ENCODE measurements at places on chromosomes 2 and 18.

DNA sequence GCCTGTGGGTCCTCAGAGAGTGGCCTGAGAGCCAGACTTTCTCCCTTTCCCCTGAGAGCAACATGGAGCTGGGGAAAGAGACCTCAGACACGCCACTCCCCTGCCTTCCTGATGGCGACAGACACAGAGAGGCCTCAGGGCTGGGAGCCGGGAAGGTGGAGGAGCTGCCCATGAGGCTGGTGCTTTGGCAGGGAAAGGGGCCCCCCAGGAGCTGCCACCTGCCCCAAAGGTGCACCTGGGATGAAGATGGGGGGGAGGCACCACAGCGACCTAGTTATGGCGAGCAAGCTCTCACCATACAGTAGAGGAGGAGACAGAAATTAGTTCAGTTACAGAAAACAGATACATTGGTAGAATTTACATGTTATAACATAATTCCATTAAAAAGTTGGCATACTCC lies 80.7 kb upstream of the PXDN start:
- no peak for DNase-seq

- no peak for DNase-seq
Observed at GRCh38 chr18:24071029-24071428, 56.5 kb downstream of the TTC39C start.

- no peak for DNase-seq
Observed at GRCh38 chr2:84652431-84652830, 136.1 kb downstream of the DNAH6 start.

GRCh38 chr2:109168716-109169115 lies 39.7 kb downstream of the SH3RF3 start:
- DNase-seq: no peak

GRCh38 chr18:74856928-74857327 lies 259.3 kb downstream of the ZNF407 start:
- DNase-seq: peak; percentile 64

GRCh38 chr2:30233271-30234009 lies 2.1 kb downstream of the LBH start:
- DNase-seq: no peak

DNA sequence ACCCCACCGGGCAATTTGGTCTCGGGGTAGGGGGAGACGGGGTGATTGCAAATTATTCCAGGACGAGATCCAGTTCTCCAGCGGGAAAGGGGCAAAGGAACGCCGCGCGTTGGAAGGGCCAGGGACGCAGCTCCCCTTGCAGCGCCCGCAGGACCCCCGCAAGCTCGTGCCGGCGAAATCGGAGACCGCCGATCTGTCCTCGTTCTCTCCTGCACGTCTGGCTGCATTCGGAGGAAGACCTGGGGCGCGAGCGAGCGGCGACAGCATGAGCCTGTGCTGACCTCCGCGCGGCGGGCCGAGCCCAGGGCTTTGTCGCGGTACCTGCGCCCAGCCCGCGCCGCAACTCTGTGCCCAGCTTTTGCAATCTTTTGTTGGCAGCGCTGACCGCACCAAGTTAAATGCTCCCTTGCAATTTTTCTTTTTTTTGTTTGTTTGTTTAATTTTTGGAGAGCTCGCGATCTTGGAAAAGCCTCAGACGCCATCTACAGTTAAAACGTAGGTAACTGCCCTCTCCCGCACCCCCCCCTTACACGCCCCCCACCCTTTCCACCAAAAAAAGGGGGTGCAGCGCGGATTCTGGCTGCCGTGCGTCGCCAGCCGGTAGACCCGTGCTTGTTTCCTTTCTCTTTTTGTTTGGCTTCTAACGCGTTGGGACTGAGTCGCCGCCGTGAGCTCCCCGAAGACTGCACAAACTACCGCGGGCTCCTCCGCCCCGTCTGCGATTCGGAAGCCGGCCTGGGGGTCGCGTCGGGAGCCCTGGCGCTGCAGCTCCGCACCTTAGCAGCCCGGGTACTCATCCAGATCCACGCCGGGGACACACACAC lies 667 bp downstream of the TRIB2 start:
- DNase-seq: peak; percentile 66

DNA sequence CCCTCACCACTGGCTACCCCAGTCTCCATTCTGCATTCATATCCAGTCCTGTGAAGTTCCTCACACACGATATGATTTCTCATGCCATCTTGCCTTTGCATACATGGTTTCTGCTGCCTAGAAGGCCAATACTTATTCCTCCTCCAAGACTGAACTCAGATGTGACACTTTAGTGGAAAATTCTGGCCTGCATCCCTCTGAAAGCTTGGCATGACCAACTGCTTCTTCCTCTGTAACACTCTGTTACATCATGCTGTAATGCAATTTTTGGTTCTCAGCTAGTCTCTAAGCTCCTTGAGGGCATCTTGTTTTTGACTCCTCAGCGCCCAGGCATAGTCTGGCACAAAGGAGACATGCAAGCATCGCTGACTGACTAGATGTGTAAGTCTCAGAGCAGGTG lies 12.6 kb downstream of the FAM161A start:
- DNase-seq: no peak

DNA sequence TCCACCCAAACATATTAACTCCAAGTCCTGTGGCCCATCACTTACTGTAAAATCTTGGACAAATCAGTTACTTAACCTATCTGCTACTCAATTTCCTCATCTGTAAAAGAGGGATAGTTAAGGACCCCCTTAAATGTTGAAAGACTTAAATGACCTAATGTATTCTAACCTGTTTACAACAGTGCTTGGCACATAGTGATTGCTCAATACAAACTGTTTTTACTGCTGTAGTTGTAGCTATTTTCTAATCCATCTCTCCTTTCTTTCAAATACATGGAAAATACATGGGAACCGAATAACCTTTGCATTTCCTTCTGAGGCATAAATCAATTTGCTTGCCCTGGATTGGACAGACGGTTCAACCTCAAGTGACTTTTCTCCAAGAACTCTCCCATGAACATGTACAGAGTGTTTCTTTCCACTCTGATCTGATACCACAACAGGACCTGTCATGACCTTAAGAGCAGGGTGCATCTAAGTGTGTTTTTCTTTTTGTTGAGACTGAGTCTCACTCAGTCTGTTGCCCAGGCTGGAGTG lies 2.7 kb downstream of the LNPK start:
- no peak for DNase-seq

- no peak for DNase-seq
Observed at GRCh38 chr2:120287183-120288015, 34.7 kb downstream of the RALB start.

- DNase-seq: no peak
Observed at GRCh38 chr18:50982802-50983179, 15.0 kb downstream of the ELAC1 start.
